AG08395 (cell line): ENCODE measurements at places on chromosomes 5 and 9.

DNA sequence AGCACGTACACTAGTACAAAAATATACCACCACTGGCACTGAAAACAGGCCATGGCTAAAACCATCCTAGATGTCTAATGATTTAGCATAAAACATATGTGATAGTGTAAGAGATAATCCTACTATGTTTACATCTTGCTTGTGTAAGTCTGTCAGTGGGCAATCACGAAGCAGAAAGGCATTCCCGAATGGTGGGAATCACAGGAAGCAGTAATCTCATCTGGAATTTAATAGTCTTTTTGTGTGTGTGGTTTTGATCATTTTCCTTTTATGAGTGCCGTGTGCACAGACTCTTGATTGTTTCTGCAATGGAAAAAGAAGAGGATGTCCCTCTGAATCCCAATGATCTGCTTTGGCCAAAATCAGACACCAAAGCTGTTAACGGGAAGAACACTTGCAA is 200.5 kb downstream of the EBF1 start:
- peak; percentile 8 for DNase-seq

GRCh38 chr9:91879231-91879630 is 70.8 kb downstream of the ROR2 start:
- no peak for DNase-seq

GRCh38 chr5:29218138-29218537 is 1975.3 kb upstream of the CDH6 start:
- DNase-seq, result no peak

- no peak for DNase-seq
Measured at GRCh38 chr5:10709409-10709808, 51.6 kb downstream of the DAP start.

GRCh38 chr5:87850843-87851242 is 417.8 kb downstream of the TMEM161B start:
- DNase-seq, result no peak

- DNase-seq, result no peak
Measured at GRCh38 chr5:79295029-79295428, 59.1 kb downstream of the JMY start.

DNA sequence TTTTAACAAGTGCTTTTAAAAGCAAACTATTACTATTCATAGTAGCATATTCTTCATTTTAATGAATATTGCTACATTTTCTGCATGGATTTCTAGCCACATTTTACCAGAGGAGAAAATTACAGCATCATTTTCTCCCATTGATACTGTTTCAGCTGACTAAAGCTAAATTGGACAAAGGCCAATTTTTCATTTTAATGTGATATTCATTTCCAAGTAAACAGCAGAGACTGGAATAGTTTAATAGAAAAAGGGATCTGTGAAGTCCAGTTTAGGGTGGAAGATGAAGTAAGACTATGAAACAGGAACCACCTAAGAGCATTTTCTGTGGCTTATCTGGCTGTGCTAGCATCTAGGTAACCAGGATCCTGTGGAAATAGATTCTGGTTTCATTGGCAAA is 128.1 kb downstream of the GIN1 start:
- DNase-seq, result no peak

GRCh38 chr5:136251502-136252169 is 58.7 kb upstream of the SMIM32 start:
- DNase-seq, result no peak

DNA sequence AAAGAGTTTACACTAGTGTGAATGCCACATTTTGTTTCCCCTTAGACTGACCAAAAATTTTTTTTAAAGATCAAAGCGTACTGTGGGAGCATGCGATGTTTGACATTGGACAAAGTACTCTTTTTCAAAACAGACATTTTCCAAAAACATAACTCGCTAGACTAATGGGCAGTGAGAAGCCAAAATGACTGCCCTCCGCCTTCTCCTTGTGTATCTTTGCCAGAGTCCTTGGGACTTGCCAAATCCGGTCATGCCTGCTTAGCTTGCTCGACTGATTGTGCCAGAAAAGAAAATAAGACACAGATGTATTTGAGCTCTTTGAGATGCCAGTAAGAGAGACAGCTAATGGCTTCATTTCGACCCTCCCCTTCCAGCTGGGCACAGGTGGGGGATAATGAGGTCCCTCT is 157.5 kb downstream of the MAPKAP1 start:
- peak; percentile 83 for DNase-seq

DNA sequence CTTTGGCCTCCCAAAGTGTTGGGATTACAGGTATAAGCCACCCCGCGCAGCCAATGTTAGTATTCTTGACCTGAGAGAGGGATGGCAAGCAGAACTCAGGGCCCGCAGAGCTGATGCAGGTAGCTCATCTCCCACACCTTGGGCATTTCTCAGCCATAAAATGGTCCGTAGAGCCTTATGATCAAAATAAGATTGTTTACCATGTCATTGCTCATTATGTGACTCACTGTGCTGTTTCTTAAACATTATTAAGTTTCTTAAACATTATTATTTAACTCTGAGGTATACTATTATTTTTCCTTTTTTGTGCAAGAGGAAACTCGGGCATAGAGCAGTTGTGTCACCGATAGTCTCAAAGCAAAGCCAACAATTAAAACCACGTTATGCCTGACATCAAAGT is 42.4 kb upstream of the POU4F3 start:
- no peak for DNase-seq

DNA sequence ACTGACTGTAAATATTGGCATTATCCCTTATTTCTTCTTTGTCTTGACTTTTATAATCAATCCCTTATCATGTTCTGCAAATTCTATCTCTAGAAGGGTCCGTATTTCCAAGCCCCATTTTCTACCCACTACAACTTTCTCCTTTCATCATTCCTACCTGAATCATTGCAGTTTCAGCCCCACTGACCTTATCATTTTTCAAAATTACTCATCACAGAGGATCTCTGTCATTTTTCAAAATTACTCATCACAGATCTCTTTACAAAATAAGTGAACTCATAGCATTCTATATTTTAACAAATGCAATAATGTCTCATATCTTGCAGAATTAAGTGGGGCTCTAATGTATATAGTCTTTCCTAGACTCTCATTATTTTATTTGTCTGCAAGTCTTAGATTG is 256.9 kb upstream of the COX7C start:
- no peak for DNase-seq

DNA sequence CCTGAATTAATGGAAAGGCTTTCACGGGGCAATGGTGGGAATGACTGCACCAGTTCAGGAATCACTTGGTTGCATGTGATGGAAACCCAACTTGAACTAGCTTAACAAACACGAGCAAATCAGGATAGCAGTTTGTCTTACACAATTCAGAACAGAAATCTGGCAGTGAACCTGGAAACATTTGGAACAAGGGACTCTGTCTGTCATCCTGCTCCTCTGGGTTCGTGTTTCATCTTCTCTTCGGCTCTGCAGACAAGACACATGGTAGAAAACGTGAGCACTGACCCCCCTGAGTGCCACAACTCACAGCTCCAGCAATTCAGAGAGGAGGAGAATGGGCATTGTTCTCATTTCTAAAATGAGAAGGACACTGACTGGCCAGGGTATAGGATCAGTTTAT is 218.1 kb upstream of the NREP start:
- peak; percentile 14 for DNase-seq

- DNase-seq, result peak; percentile 53
Measured at GRCh38 chr5:32692036-32692746, 18.9 kb upstream of the NPR3 start.

- peak; percentile 35 for DNase-seq
Measured at GRCh38 chr5:68285851-68286611, 70.5 kb downstream of the PIK3R1 start.

DNA sequence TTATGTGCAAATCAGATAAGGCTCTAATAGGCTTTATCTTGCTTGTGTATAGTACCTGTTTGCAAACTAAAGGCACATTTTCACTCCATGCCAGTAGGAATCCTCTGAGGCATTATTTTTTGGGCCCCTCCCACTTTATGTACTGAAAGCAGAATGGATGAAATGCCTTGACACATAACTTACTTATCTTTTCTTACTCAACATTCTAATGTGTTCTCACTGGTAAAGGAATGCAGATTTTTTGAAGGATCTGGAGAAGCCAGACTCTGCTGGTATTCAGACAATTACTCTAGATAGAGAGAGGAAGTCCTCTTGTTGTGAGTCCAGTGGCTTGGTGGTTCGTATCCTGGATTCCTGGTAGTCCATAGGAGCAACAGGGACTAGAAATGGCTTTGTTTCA is 336.7 kb downstream of the CCDC171 start:
- peak; percentile 20 for DNase-seq
